ENCODE measurements at places on chromosomes 6 and 20.

DNA sequence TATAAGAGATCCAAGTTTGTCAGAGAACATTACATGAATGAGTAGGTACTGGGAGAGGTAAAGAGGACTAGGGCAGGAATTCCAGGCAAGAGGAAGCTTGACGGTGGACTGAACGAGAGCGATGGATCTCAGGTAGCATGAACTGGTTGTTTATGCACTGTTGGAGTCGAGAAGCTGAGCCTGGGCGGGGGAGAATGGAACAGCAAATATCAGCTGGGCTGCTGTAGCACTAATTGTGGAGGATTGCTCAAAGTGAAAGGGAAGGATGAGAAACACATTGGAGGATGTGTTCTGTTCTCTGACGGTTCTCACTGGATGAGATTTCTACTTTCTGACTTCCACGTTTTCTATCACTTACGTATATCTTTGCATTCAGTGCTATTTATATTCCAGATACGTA is 164.2 kb downstream of the PHF3 start:
- no peak for DNase-seq

GRCh38 chr6:169940481-169941271 is 189.3 kb downstream of the ERMARD start:
- no peak for DNase-seq

DNA sequence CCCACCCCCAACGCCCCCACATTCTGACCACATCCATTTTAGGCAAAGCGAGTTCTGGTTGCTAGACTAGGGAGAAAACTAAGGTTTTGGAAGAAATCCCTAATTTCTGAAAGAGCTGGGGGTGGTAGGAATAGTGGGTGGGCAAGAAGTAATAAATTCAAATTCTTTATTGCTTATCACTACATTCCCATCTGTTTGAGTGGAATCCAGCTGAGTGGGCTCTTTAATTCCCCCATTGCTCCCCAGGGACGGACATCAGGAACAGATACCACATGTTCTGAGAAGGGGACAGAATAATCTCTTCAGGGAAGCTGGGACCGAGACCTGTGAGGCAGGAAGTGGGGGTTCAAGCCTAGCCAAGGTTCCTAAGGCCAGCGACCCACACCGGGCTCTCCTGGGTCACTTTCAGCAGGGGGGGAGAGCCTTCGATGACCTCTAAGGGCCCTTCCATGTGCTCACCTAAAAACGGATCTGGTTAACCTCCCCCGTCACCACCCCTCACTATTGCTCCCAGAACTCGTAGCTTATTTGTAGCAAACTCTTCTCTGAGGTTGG is 42.3 kb upstream of the MRPS10 start:
- DNase-seq: peak; percentile 43

DNA sequence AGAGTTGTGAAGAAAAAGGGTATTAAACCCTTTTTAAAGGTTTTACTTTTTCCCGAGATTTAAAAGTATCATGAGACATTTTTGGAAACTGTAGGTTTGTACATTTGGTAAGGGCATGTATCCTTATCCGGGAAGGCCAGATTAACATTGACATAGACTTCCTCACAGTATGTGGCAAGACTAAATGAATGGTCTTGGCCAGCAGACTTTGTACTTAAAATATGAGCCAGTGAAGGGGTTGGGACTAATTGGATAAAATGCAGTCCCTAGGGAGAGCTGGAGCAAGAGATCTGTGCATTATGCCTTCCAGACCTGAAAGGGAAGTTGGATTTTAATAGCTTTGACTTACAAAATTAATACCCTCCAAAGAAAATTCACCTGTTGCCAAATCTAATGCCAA is 60.4 kb upstream of the CCN2 start:
- peak; percentile 85 for DNase-seq

- no peak for DNase-seq
Measured at GRCh38 chr6:11675601-11676000, 103.0 kb downstream of the ADTRP start.

DNA sequence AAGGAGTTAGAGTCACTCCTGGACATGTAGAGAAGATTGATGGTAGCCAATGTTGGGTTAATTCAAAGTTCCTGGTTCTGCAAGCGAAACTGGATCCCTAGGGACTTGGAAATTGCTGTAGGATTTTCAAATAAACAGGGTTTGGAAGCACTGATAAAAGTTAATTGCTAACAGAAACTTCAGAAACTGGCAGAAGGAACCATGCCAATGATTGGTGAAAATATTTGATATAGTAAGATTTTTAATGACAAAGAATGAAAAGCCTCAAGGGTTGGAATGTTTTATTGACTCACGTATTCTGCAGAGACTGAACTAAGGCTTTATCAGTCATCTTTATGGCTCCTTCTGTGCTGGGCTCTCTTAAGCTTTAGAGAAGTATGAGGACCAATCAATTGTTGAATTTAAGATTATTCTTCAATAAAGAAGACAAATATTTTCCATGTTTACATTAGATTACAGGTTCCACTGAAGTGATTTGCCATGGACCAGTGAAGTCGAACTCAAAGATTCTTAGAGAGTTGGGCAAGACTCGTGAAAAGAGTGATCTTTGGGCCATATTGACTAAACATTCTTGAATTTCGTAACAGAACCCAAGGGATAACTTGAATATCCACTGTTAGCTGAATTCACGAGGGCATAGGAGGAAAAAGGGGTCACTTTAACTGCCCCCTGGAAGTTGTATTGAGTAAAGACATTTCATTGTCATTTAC is 371.4 kb downstream of the HDGFL1 start:
- peak; percentile 77 for DNase-seq

DNA sequence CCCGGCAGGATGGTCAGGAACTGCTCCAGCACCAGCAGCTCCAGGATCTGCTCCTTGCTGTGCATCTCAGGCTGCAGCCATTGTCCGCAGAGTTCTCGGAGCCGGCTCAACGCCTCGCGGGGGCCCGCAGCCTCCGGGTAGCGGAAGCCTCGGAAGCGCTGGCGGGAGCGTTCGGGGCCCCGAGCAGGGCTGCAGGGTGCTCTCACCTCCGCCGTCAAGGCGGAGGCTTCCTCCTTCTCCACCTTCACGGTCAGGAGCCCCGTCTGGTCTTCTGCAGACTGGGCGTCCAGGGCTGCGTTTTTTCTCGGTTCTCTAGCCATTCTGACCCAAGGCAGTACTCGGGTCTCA is 434 bp downstream of the ZKSCAN4 start:
- DNase-seq: no peak

DNA sequence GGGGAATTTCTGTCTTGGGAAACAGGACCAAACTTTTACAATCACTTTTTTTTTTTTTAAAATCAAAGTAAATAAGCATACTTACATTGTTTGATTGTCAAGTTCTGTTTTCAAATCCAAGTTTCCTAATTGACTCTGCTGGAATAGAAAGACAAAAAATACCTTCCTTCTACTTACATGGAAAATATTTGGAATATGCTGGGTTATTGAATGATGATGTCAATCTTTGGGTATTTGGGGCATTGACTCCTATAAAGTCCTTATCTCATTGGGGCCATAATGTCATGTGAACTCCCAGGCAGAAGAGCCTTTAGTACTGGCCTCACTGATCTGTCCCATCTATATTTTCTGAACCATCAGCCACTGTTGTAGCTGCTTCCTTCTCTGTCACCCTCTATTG is 122.6 kb upstream of the NOX3 start:
- no peak for DNase-seq

- DNase-seq: no peak
Measured at GRCh38 chr20:36155991-36156390, 1.5 kb downstream of the EPB41L1 start.

DNA sequence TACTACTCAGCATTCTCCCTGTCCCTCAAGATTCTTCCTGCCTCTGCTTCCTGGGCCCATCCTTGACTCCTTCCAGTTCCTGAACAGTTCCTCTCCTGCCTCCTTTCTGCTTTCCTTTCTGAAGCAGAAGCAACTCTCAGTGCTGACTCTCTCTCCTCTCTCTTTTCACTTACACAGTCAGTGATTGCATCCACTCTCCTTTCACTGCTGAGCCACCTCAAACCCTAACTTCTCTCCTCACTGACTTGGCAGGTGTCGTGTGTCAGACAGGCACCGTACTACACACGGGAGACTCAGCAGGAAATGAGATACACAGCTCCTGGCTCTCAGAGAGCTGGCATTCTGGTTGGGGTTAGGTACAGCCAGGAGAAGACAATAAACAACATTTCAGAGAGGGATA is 5.6 kb downstream of the ABHD16A start:
- DNase-seq: no peak

GRCh38 chr6:21333715-21334114 is 259.8 kb upstream of the SOX4 start:
- no peak for DNase-seq

- DNase-seq: no peak
Measured at GRCh38 chr6:24490948-24491347, 1.6 kb upstream of the GPLD1 start.

- peak; percentile 59 for DNase-seq
Measured at GRCh38 chr20:37288091-37288490, 1.4 kb upstream of the MANBAL start.

DNA sequence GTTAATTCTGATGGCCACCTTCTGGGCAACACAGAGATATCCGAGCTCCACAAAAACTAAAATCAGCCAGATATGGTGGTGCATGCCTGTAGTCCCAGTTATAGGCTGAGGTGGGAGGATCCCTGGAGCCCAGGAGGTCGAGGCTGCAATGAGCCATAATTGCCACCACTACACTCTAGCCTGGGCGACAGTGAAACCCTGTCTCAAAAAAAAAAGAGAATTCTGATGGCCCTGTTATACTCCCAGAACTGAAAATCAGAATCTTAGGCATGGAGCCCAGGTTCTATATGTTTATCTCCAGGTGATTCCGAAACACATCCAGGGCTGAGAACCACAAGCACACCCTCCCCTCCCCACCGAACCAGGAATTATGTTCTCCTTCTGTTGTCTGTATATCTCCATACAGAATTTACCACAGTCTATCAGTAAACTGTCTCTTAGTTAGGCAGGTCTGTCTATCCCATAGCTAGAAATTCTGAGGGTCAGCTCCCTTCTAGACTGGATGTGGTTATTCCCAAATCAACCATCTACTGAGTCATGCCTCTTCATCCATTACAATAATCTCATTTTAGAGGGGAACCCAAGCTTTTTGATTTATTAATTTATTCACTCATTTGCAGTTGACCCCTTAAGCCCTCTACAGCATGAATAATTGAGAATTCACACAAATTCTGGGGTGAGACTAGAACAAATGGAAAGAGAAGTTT is 24.8 kb upstream of the CCND3 start:
- no peak for DNase-seq

- DNase-seq: peak; percentile 91
Measured at GRCh38 chr6:140380427-140381218, 1006.2 kb upstream of the CITED2 start.

DNA sequence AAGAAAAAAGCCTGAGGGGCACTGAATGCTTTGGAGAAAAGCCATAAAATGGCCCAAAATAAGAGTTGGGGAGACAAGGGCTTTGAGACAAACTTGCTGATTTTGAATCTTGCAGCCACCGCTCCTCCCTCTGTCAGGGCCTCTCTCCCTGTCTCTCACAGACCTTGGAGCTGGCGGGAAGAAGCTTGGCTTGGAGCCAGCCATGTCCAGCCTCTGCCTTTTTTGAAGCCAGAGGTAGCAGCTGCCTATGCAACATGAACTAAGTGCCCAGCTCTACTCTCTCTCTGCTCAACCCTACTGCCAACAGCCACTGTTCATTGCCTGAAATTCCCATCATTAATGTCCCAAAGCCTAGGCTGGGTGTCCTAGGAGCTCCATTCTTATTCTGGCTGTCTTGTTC is 63.7 kb upstream of the CTNNBL1 start:
- no peak for DNase-seq

GRCh38 chr6:129489215-129489765 is 220.7 kb downstream of the ARHGAP18 start:
- no peak for DNase-seq

Data from AG10803 (cell line).